ENCODE measurements at places on chromosomes 1 and 21. TPM values are rescaled to one million over a fixed set of nuclear protein-coding genes. Genes with fewer than 3 reads are reported as not detected.

- no peak for DNase-seq
Observed at GRCh38 chr1:84703431-84703830, 13.2 kb upstream of the SSX2IP start.

DNA sequence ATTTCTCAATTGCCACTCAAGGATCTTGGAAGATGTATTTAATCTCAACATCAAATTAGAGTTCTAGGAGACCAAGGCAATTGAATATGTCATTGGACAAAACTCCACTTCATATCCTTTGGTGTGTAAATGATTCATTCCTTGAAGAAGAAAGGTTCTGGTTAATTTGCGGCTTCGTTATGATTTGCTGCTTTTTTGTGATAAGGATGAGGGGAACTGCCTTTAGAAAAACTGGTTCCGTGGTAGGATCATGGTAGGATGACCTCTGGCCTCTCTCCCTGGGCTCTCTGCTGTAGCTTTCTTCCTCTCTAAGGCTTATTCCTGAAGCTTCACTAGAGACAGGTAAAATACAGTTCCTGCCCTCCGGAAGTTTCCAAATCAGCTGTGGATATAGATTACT lies 51.5 kb upstream of the ERRFI1 start:
- DNase-seq = no peak

DNA sequence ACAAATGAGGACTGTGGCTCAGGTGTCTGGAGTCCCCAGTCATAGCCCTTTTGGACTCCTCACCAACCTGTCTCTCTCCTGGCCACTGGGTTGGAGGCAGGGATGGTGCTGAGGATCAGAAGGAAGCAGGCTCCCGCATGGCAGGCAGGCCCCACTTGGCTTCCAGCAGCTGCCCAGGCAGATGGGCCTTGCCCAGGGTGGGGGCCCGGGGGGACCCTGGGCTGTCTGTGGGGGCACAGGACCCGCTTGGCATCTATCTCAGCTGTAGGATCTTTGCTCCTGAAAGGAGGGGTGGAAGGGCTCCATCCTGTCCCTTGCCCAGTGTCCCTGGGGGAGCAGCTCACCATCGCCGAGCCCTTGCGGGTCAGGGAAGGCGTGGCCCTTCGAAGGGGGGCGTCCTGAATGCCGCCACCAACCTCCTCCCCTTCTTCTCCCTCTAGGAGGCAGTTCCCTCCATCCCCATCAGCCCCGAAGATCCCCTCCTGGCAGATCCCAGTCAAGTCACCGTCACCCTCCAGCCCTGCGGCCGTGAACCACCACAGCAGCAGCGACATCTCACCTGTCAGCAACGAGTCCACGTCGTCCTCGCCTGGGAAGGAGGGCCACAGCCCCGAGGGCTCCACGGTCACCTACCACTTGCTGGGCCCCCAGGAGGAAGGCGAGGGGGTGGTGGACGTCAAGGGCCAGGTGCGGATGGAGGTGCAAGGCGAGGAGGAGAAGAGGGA lies 154.5 kb downstream of the PEX14 start:
- DNase-seq = no peak

DNA sequence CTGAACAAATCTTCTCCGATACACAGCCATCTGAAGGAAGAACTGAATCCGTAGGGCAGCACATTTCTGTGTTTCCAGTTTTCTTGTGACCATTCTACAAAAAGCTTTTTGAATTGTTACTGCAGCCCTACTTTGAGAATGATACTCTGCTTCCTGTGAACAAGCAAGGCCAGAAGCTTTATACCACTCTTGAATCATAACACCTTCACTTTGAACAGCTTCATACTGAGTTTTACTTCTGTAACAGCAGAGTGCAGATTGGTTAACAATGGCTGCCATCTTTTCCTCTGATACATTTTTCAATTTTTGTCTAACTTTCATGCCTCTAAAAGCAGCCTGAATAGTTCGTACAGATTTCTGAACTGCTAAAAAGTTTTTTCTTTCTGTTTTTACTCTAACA lies 33.6 kb upstream of the F13B start:
- DNase-seq = no peak

GRCh38 chr21:32587651-32588050 lies 2.3 kb upstream of the TCP10L start:
- no peak for DNase-seq

DNA sequence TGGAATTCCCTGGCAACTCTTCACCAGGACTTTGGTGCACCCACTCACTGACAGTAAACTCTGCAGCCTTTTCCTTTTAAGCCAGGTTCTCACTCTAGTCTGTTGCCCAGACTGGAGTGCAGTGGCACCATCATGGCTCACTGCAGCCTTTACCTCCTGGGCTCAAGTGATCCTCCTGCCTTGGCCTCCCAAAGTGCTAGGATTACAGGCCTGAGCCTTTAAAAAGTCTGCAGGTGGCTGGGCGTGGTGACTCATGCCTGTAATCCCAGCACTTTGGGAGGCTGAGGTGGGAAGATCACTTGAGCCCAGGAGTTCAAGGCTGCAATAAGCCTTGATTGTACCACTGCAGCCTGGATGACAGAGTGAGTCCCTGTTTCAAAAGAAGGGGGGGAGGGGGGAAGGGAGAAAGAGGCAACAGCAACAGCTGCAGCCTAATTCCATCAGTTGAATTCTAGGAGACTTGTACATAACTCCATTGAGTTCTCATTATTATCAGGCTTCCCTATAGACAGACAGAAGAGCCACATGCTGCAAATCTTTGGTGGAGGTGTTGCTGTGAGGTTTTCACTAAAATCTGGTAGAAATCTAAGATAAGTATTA lies 8.1 kb upstream of the HNRNPR start:
- no peak for DNase-seq

DNA sequence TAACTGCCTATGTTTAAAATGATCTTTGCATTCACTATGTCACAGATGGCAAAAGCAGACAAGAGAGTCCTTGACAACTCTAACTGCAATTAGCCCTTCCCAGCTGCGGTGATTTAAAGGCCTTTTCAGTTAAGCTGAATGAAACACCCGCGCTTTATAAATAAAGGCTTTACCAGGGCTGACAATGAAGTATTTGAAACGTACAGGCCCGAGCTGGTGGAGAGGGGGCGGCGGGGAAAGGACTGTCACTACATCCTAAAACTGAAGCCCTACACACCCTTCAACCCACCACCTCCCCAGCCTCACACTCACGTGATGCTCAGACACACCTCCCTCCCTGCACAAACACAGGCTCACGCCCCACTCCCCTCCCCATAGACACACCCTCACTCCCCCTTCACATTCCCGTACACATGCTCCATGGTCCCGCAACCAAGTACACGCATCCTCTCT lies 45.5 kb downstream of the GRIK3 start:
- DNase-seq = no peak

GRCh38 chr1:202029171-202029665 lies 18.8 kb downstream of the ELF3 start:
- DNase-seq = no peak

DNA sequence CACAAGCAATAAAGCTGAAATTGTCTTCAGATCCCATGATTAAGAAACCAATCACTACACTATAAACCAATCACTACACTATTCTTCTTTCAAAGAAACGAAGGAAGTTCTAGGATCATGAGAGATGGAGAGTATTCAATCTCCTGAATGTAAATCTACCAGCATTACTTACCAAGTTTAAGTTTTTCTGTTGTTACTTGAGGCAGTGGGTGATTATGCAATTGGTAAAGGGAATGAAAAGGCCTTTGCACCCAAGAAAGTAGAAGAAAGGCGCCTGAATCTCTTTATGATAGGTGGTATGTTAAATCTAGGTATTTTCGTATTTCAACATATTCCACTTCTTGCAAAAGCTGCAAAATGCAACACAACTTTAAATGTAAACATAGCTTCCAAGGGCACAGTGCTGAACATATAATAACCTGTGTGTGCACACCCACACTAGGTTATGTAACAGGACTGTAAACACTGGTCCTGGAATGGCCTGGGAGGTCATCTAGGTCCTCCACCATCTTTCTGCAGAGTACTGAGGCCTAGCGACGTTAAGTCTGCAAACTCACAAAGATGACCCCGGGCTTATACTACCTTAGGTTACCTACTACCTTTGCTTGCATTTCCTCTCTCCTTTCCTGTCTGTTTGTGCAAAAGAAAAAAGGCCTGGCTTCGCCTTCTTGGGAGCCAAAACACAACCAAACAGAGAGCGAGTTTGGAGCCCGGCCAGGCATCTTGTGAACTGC lies 1.1 kb upstream of the UAP1 start:
- no peak for DNase-seq

DNA sequence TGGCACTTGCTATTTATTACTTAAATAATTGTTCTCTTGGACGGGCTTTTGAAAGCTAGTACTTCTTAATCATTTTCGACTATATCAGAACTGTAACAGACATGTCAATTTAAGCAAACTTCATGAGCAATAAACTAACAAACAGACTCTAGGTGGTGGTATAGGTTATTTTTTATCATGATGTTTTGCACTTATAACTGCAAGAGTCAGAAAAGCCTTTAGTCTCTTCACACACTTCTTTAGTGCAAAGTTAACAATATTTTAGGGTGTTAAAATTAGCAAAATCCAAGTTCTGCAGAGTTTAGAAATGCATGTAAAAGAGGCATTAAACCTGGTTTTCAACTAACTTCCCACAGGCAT lies 2.2 kb downstream of the NRIP1 start:
- DNase-seq = no peak

- no peak for DNase-seq
Observed at GRCh38 chr1:36359383-36359782, 26.3 kb downstream of the STK40 start.

DNA sequence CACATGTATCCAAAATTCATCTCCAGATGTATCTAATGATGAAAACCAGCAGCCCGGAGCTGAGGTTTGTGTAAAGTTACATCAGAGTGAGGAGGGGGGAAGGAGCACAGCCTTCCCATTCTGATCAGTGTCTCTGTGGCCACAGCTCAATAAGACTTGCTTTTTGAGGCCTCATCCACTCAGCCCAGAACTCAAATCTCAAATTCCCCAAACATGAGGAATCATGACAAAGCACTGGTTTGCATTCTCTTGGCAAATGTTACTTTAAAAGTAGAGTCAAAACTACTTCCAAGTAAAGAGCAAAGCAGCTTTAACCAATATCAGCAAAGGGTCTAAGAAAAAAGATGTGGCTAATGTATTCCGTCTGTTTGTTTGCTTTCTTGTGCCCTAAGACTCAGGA lies 30.9 kb downstream of the CCN1 start:
- no peak for DNase-seq

DNA sequence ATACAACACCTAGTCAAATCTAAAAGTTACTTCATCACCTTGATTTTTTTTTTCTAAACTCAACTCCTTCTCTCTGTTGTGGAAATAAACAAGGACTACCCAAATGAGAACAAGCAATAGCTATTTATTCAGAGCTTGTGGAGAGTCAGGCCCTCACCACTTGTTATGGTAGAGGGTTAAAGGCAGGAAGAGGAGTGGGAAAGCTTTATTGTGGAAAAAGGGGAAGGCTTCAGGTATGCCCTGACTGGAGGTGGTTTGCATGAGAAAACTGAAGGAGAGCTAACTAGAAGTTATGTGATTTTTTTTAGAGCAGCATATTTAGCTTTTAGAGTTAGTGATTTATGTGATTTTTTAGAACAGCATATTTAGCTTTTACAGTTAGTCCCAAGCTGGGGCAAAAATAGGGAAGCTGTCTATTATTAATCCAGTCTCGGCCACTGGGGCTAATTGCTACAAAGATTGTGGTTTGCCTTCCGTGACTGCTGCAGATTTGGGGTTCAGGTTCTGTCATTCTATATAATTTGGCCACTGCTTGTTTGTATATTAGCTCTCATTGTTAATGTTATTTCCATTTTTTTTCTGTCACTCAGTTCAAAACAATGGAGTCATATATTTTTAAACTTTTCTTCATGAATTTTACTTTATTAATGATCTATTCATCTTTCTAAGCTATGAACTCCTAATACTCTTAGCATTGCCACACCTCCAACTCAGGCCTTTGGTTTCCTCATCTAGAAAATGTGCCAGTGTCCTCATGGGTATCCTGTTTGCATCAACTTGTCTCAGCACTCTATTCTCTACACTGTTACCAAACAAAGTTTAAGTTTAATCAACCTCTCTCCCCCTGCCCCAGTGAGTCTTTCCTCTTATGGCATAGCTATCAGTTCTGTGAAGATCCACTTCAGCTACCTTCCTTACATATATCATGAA lies 713.0 kb downstream of the BRINP3 start:
- no peak for DNase-seq

MYCL gene
- total RNA-seq = 0.08 TPM

PIGR gene
- total RNA-seq = 0.10 TPM

CAMK2N1 gene
- 0.52 TPM for total RNA-seq

LCE3D gene
- not detected for total RNA-seq

AMY1B gene
- total RNA-seq = not detected

AADACL4 gene
- not detected for total RNA-seq

FCRLA gene
- total RNA-seq = 0.56 TPM

PTGFR gene
- not detected for total RNA-seq

CFAP126 gene
- total RNA-seq = not detected

TDRD5 gene
- total RNA-seq = not detected

All from activated naive CD8-positive, alpha-beta T cell treated with anti-CD3 and anti-CD28 coated beads for 36 hours (primary cell).